8988T (cell line): ENCODE measurements at places on chromosomes 3 and 15.

GRCh38 chr3:179452176-179452564, 900 bp upstream of the GNB4 start:
- DNase-seq = no peak

GRCh38 chr3:81684751-81685395, 76.6 kb downstream of the GBE1 start:
- no peak for DNase-seq

GRCh38 chr3:13461169-13462124, 18.7 kb upstream of the HDAC11 start:
- peak; percentile 67 for DNase-seq

DNA sequence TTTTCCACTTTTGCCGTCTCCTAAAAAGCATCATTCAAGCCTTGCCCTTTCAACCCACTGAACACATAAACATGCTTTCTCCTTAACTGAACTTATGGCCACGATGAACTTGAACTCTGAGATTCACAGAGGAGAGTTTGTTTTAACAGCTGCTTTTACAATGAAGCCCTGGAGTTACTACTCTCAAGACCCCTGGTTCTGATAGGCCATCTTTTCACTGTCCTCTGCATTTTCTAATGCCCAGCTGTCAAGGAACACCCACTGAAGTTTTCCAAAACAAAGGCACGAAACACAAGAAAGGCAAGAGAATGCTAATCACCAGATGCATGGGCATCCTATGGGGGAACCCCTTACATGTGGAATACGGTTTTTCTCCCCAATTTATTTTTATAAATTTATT, 100.8 kb downstream of the ADAMTS9 start:
- no peak for DNase-seq

DNA sequence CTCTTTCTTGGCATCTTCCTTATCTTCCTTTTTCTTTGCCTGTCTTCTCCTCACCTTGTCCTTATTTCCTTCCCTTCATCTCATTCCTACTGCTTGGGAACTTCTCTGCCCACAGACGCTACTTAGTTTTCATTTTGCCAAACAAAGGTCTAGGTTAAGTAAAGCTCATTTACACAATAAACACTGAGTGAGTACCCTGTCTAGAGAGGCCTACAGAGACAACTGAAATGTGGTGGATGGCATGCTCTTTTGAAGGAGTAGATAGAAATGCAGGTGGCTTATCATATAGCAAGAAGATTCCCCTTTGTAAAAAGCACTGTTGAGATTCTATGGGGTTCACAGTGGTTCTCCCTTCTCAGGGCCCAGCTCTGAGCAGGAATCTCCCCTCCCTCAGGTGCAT, 319.0 kb downstream of the CNTN3 start:
- no peak for DNase-seq
